Mammary epithelial cell (primary cell): ENCODE measurements at places on chromosomes 12 and 14. TPM values are rescaled to one million over a fixed set of nuclear protein-coding genes. Genes with fewer than 3 reads are reported as not detected.

DNA sequence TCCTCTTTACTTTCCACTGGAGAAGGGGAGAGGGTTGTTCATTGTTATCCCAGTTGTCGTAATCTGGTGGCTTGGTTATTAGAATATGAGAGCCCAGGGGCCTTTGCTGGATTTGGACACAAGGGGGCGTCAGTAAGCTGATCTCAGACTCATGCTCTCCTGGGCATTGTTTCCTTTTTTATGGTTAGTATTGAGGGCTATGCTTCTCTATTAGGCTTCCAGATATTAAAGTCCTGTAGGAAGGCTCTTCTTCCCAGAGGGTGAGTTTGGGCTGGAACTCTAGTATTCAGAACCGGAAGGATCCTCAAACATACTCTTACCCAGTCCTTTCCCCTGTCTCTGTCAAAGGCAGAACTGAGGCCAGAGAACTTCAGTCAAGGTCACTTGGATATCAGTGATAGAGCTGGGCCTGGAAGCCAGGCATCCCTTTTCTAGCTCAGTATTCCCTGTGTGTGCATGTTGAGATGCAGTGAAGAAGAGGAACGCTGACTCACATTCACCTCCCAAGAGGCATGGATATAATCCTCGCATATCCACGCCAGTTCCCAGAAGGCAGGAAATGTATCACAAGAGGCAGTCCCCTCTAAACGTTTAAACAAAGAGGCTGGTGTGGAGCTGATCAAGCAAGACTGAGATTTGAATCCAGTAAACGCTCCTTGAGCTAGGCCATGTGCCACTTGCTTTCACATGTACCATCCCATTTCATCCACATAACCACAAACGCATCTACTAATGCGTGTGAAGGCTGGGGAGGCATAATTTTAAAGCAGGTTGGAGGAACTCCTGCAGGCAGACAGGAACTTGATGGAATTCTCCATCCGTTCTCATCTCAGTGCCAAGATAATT lies 41.6 kb downstream of the UBE3B start:
- peak; percentile 31 for DNase-seq

DNA sequence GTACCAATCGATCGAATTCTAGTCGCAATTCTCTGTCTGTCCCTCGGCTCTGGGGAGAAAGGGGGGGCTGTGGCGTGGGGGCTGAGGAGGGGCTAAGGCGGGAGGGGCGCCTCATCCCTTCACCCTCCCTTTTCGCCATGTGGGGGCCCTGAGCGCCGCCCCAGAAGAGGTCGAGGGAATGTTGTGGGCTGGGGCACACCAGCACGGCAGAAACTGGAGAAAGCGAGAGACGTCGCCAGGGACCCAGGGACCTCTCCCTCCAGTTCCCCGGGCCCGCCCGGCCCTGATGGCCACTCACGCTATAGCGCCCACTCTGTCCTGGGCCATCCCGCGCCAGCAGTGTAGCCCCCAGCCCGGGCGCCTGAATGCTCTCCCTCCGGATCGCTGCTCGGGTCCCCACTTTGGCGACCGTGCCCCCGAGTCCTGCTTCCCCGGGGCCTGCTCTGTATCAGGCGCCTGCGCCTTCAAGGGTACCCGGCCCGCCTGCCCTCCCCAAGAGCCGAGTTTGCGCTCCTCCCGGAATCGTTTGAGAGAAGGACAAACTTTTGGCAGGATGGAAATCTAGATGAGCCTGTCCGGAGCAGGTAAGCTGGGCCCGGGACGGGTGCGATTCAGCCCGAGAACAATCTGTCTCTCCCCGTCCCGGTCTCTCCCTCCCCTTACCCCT lies 62.6 kb downstream of the SMUG1 start:
- DNase-seq, result no peak

- no peak for DNase-seq
Observed at GRCh38 chr14:63881926-63882325, 29.1 kb downstream of the SYNE2 start.

GRCh38 chr12:13124656-13125505 lies 21.4 kb upstream of the GSG1 start:
- DNase-seq, result no peak

DNA sequence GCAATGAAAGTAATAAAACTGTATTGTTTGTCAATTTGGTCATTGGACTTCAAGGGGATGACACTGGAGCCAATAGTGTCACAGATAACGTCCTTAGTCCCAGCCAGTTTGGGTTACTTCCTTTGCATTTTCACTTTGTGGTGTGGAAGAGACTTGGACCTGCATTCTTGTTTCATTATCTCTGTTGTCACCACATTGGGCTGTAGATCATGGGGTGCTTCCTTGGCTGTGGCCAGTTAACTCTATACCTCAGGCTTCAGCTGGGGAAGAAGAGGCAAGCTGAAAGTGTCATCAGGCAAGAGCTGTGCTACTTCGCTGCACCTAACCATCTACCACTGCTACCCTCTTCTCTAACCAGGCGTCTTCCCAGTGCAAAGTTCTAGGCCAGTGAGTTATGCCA lies 15.1 kb upstream of the CISTR start:
- DNase-seq, result no peak

DNA sequence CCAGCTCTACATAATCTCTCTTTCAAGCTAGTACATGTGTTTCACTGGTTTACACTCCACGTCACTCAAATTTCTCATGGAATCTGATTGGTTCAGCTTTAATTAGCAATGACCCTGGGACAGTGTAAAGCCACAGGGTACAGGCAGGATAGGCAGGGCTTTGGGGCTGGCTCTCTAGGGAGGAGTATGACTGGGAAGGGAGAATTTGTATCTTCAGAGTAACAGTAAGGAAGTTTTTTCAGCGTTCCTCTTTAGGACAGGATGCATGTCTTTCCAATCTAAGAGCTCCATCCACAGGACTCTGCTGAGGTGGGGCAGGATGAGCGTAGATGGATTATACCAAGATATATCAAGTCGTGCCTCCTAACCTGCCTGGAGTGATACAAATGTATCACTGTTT lies 112.0 kb upstream of the CLEC14A start:
- DNase-seq, result no peak

DNA sequence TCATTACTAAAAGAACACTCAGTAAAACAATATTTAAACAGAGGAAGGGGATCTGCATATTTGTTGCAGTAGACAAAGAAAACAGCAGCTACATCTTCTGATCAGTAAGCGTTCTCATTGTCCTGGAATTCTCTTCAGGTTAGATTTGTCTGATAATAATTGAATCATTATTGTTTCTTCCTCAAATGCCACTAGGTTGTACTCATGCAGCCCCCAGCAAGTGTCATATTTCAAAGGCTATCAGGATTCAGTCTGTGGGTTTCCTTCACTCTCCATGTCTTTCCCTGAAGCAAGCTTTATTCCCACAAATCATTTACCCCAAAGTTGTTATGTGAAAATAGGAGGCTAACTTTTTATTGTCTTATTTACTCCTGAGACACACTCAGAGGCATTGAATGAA lies 14.7 kb downstream of the PIK3C2G start:
- peak; percentile 70 for DNase-seq

- no peak for DNase-seq
Observed at GRCh38 chr12:116433249-116433648, 125.9 kb upstream of the MAP1LC3B2 start.

DNA sequence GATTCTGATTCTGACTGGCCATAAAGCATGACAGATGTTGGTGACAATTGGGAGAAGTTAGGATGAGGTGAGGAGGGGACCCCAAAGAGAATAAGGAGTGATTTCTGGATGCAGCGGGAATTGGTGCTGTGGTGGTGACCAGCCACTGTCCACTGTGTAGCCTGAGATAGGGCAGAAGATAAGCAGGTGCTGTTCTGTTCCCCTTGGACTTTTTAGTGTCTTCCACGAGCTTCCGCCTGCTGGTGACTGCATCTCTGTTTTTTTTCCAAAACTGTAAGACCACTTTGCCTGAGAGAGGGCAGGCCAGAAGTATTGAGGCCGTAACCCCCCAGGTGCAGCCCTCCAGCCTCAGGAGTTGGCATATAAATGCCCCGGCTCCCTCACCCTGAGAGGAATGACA lies 161.2 kb upstream of the MYL2 start:
- no peak for DNase-seq

DNA sequence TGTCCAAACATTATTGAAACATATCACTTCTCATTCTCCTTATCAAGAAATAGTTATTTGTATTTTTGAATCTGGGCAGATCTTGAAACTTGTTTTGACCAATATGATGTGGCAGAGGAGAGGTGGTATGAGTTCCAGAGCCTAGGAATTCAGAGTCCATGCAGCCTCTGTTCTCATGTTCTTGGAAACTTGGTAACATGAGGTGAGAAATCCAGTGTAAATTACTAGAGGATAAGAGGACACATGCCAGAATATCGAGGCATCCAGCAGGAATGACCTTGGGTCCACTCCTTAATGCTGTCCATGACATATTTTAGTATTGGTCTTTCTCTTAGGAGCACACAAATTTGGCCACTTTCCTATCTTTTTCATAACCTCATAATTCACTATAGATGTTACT lies 1374.6 kb downstream of the FSCB start:
- DNase-seq, result no peak

GRCh38 chr14:90536092-90536491 lies 139.3 kb downstream of the CALM1 start:
- DNase-seq, result no peak

DNA sequence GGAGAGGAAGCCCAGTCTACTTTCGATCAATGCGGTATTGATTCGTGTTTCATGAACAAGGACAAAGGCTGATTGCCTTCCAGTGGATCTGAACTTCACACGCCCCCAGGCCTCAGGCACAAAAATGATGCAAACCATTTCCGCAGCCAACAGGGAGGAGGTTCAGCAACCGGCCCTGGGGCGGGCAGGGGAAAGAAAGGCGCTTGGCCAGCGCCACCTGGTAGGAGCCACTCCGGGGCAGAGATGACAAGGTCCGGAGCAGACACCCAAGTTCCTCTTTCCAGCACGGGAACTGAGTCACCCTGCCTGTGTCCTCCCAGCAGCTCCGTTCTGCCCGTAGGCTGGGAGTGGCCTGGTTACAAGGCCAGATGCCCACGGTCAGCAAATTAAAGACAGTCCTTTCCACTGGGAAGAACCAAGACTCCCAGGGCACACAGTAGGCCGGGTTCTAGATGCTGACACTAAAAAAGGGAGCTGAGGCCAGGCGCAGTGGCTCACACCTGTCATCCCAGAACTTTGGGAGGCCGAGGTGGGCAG lies 136.3 kb downstream of the SCARB1 start:
- peak; percentile 80 for DNase-seq

GRCh38 chr14:65549429-65549828 lies 136.9 kb downstream of the FUT8 start:
- no peak for DNase-seq

- peak; percentile 98 for DNase-seq
Observed at GRCh38 chr12:65656891-65657351, 167.4 kb upstream of the HMGA2 start.

DNA sequence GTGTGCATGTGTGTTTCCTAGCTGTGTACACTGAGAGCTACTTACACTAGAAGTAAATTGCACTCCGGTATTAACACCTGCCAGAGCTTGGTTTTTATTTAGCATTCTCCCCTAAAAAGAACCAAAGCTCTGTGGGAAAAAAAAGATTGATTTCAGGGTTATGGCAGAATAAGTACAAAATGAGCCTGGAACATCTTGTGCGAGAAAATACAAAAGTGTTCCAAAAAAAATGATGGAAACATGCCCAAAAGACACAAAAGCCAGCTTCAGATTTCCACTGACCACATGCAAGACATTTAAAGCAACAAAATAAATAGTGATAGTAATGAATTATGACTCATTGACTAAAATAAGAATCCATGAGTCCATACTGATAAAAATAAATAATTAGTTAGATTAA lies 188.3 kb downstream of the GXYLT1 start:
- DNase-seq, result no peak

- DNase-seq, result peak; percentile 5
Observed at GRCh38 chr12:97875064-97875463, 412.5 kb downstream of the RMST start.

GRCh38 chr14:54564868-54565784 lies 1.8 kb upstream of the SAMD4A start:
- DNase-seq, result peak; percentile 73

DNA sequence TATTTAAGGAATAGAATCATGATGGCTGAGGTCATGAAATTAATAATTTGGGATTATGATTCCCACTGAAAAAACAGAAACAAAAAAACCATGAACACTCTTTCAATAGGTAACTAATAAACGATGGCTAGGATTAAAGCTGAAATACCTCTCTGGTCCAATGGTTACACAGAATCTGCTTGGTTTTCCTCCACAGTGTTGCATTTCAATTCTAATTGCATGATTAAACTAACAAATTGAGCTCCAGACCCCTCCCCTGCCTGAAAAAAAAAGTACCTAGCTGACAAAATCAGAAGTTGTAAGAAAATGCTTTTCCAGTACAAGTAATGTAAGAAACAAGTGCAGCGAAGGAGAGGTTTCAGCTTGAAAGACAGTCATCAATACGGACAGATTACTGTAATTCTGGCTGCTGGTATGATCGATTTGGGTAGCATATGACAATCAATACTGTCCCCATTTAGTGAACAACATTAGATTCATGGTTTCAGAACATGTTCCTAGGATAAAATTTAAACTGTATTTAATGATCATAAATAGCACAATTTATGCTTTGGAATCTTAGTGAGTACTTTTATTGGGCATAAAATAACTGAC lies 32.0 kb downstream of the INSM2 start:
- no peak for DNase-seq

DNA sequence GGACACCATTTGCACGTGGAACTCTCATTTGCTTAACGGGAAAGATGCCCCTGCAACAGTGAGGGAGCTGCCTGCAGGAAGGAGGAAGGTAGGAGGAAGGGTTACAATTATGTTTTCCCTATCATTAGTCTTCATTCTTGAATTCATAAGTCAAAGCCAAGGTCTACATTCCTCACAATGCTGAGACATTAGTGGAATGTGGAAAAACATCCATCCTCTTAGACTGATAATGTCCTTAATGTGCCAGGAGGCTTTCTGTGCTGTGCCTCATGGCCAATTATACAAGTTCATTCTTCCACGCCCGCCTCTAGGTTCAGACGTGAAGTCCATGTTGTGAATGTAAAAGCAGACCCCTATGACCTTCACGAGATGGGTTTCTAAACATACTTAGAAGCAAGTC lies 1212.4 kb upstream of the TMEM132C start:
- DNase-seq, result peak; percentile 32

GRCh38 chr14:38791862-38792261 lies 311.2 kb downstream of the SEC23A start:
- no peak for DNase-seq

- DNase-seq, result no peak
Observed at GRCh38 chr12:94590428-94590827, 59.9 kb downstream of the TMCC3 start.

- no peak for DNase-seq
Observed at GRCh38 chr12:53754188-53754585, 2.4 kb upstream of the CISTR start.

- DNase-seq, result peak; percentile 61
Observed at GRCh38 chr12:3604748-3605586, 114.0 kb downstream of the PRMT8 start.

Gene GALNT16
- 0.09 TPM in 1 of 2 replicates, not detected in the other for total RNA-seq

Gene KRT73
- total RNA-seq, result not detected

Gene SLC5A8
- not detected for total RNA-seq

Gene TPH2
- not detected for total RNA-seq

Gene TMEM63C
- 6.3 TPM for total RNA-seq

Gene SDR9C7
- total RNA-seq, result not detected in 2 replicates

Gene OLR1
- not detected in 2 replicates for total RNA-seq

Gene OTX2
- not detected in 2 replicates for total RNA-seq

Gene FAM181A
- not detected in 2 replicates for total RNA-seq

Gene DLK1
- total RNA-seq, result not detected

Gene KRT86
- 27.4 and 34.9 TPM in 2 replicates for total RNA-seq

Gene SLC10A1
- not detected for total RNA-seq

Gene RNFT2
- 3.0 TPM for total RNA-seq

Gene FSCB
- not detected for total RNA-seq

Gene TRPV4
- total RNA-seq, result 1.0 and 3.5 TPM in 2 replicates

Gene SLIRP
- total RNA-seq, result 159 and 161 TPM in 2 replicates

Gene LHX5
- 0.67 TPM for total RNA-seq

Gene SOX5
- total RNA-seq, result under 0.01 TPM
